HTR-8/SVneo (cell line): ENCODE measurements at places on chromosomes 3 and 15.
A peak's percentile ranks its signal among the peaks of the same experiment; 100 is the strongest.

GRCh38 chr3:71994203-71994602 lies 209.3 kb upstream of the PROK2 start:
- no peak for DNase-seq

DNA sequence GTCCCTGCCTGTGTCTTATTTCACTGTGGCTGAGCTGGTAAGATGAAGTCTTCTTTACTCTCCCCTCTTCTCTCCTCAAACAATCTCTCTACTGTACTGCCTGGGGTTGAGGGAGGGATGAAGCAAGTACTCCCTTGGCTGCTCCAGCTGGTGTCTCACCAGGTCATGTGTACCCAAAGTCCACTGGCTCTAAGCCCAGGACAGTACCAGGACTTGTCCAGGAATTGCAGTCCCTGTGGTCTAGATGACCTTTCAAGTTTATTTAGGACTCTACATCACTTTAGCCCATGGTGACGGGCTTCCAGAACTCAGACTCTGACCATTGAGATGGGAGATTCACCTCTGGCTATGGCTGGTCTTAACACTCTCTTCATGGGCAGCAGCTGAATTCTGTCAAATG lies 17.5 kb upstream of the SLC27A2 start:
- no peak for DNase-seq

GRCh38 chr3:48528754-48529153 lies 24.8 kb upstream of the SHISA5 start:
- DNase-seq: no peak

- no peak for DNase-seq
Observed at GRCh38 chr3:10568549-10568948, 63.2 kb upstream of the ATP2B2 start.

GRCh38 chr15:40282147-40282868 lies 556 bp downstream of the ANKRD63 start:
- peak; percentile 48 for DNase-seq

DNA sequence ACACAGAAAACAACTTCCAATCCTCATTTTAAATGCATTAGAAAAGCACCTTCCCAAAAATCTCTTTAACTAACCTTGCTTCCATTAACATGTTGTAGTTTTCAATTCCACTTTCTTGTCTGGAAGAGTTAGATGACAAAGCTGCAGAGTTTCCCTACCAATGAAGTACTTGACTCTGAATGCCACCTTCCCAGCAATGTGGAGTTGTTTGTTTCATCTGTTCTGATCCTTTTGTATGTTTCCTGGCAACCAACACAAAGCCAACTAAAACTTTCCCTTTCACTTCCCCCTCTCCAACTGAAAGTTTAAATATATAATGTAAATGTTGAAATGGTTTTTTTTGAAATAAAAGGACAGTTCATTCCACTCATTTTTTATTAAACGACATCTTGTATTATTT lies at the start of gene WDR49:
WDR49 (minus strand) TSS at position 183 of the 400 bp plus-strand sequence. CDS start 517 bp downstream, outside the sequence.
- DNase-seq: no peak
